ENCODE measurements at places on chromosomes 2 and 18. TPM values are rescaled to one million over a fixed set of nuclear protein-coding genes. Genes with fewer than 3 reads are reported as not detected.

DNA sequence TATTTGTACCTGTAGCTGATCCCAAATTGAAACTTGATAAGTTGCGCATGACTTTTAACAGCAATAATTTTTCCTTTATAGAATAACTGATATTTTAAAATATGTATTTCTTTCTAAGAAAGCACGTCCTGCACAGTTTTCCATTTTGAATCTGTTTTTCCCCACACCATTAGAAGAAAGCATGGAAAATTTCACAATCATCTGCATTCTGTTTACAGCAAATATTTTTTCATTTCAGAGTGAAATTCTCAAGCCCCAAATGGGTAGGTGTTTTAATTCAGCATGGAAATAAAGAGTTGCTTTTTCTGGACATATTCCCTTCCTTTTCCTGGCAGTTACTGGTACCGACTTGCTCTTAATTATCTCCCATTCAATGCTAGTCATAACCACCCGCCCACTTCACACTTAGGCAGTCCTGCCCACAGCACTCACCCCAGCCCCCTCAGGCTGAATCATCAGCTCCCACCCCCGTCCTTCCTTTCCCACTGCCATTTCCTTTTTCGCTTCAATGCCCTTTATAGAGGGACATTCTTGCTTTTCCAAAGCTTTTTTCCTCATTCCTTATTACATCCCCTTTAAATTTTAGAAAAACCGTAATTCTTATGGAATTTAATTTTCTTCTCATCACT, 89.2 kb upstream of the GLS start:
- no peak for DNase-seq

Gene SEC11C
- total RNA-seq: 11.3 TPM

Gene FSHR
- total RNA-seq: under 0.01 TPM

DNA sequence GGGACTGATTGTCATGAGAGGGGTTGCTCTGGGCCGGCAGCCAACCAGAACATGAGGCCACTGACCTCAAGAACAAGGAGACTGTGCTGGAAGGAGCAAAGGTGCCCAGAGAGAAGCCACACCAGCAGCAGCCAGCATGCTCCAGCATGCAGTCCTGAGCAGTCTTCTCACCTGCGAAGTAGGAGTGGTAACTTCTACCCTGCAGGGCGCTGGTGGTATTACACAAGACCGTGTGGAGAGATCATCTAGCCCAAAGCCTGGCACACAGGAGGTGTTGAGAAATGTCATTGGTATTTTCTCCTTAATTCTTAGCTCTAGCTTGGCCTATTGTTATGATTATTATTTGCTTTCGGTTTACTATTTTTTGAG, 132.7 kb downstream of the TSN start:
- no peak for DNase-seq

Gene DNAH7
- under 0.01 TPM for total RNA-seq

DNA sequence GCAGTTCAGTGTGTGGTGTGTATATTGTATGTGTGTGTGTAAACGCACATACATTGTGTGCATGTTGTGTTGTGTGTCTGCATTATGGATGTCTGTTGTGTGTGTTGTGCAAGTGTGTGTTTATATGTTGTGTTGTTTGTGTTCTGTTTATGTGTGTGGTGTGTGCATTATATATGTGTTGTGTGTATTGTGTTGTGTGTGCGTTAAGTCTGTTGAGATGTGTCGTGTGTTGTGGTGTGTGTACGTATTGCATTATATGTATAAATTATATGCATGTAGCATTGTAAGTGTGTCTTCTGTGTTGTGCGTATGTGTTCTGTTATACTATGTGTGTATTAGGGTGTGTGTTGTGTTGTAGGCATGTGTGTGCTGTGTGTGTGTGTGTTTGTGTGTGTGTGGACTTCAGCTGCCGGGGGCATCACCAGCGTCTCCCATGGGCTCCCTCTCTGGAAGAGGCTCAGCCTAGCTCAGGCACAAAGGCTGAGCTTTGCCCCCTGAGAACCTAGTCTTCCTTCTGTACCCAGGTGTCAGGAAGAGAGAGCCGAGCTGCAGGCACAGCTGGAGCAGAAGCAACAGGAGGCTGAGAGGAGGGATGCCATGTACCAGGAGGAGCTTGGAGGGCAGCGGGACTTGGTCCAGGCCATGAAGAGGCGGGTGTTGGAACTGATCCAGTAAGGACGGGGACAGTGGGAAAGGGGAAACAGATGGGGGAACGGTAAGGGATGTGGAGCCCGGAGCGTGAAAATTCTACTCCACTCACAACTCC, 13.7 kb downstream of the RUFY4 start:
- DNase-seq: no peak

Gene AKAIN1
- total RNA-seq: not detected

All from hematopoietic multipotent progenitor cell (in vitro differentiated cells).